ENCODE measurements at places on chromosomes 6 and 20.

DNA sequence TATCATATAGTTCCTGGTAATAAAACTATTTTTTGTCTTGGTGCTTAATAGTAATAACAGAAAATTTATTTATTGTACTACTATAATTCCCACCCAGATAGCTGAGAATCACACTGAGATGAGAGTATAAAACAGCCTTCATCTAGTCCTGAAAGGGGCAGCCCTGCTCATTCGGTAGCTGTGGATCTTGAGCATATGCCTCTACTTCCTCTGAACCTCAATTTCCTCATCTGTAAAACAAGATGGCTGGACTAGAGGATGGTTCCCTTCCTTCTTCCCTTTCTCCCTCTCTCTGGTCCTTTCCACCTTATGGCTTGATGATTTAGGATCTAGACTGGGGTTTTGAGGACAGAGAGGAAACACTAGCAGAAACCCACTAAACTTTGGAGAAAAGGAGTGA is 15.0 kb downstream of the FKBP5 start:
- no peak for DNase-seq

DNA sequence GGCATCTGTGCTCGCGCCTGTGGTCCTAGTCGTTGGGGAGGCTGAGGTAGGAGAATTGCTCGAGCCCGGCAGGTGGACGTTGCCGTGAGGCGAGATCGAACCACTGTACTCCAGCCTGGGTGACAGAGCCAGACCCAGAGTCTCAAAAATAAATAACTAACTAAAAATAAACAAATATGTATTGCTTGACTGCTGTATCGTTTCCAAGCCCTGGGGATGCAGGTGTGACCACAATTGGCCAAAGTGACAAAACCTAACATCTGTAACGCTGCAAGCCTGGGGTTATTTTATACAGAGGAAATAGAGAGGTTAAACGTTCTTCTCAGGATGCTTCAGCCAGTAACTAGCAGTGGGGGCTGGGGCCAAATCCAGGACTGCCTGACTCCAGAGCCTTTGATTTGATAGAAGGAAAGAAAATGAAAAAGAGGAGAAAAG is 1.9 kb upstream of the SRSF3 start:
- DNase-seq = no peak

DNA sequence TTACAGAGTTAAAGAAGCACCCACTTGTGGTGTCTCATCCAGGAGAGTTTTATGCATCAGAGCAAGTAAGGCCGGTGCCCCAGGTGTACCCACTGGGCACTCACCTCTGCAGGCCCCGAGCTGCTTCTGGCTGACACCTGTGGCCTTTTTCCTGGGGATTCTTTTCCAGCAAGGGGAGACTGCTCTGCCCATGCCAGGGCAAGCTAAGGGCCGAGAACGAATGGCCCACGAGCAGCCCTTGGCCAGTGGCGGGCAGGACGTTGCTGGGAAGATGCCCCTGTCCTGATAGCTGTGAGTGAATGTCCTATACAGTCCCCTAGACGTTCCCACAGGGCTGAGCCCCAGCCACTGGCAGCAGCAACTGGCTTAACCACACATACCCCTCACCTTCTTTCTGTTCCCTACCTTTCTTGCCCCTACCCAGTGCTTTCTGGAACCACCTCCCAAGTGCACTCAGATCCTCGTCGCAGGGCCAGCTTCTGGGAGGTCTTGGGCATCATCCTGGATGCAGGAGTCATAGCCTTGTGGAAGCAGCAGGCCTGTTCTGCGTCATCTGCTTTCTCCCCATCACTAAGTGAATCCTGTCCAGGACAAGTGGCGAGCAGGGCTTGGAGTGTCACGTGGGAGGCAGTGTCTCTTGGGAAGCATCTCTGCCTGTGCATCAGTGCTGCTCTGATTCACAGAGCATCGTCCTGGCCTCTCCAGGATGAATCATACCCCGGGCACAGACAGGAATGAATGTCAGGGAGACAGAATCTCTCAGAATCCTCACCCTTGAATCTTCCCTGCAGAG is 32.5 kb downstream of the SYNDIG1 start:
- no peak for DNase-seq

- DNase-seq = no peak
These were observed 210.4 kb upstream of the RNF24 start for GRCh38 chr20:4225745-4226144.

Data from activated CD8-positive, alpha-beta memory T cell treated with anti-CD3 and anti-CD28 coated beads for 4 hours (primary cell).